NCI-H1417 treated with DMSO at 0.1 percent for 48 hours (cell line): ENCODE measurements at places on chromosomes 7 and 10.

DNA sequence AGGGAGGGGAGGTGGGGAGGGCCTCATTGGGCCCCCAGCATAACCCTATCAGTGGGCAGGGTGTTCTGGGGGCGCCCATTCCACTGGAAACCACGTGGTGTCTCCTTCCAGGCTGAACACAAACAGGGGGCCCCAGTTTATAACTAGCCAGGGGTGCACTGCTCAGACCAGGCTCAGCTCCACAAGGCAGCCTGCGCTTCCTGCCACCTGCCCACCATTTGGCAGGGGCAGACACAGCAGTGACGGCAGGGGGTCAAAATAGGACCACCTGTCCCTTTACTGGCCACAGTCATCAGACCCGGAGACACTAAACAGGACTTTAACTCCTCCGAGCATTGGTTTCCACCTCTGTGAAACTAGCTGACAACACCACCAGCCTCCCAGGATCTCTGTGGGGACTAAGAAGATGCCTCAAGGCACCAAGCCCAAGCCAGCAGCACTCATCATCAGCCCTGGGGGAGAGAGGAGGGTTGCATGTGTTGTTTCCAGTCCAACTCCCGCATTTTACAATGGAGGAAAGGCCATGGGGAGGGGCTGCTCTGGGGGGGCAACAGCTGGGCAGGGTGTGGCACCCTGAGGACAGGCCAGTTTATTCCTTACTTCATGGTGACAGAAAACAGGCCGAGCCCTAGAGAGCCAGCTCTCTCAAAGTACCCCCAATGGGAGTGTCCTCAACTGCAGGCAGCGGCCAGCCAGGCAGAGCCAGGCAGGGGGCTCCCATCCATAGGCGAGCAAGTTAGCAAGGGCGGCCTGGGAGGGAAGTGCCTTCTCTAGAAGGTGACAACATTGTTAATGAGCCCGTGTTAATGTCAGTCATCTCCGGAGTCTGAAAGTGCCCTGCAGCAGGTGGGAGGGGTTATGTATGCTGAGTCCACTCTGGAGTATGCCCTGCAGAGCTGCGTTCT, 127.6 kb downstream of the TNS3 start:
- no peak for DNase-seq

GRCh38 chr7:124915242-124915641, 14.4 kb downstream of the POT1 start:
- DNase-seq: no peak

DNA sequence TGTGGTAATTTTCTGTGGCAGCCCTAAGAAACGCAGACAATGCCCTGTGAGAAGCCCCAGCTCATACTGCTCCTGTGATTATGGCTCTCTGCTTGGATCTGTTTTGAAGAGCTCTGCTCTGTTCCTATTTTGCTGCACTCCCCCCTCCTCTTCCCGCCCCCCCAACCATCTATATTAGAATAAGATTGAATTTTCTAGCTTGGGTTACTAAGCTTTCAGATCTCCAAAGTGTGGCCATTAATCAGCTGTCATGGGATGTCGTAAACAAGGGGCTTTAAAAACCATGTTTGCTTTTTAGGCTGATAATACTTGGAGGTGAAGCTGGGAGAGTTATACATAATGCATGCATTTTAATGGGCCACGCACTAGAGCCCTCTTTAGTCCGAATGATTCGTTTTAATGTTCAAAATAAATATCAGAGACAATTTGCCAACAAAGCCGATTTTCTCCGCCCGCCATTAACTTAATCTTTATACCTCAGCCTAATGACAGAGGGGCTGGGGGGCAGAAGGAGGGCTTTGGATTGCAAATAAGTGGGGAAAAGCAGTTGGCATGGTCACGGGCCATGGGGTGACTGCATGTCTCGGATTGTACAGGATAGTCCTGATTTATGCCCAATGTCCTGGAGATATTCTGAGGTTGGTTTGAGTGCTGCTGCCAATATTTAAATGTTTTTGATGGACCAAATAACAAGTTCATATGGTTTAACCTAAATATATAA, 165.5 kb downstream of the RPS24 start:
- peak; percentile 24 for DNase-seq

DNA sequence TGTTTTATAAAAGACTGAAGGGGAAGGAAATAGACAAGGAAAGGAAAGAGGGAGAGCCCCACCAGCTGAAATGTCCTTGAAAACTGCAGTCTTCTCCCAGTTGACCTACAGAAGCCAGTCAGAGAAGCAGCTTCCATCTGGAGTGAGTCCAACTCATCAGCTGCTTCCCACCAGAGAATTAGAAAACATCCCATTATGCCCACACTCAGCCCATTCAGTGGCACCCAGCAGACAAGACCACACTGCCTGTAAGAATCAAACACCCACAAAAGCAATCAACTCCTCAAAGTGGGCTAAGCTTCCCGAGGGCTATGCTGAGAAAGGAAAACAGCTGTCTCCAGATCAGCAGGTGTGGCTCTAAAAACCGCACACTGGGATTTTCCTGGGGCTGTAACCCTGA, 29.6 kb upstream of the TMEM213 start:
- DNase-seq: no peak

- no peak for DNase-seq
These were observed 308.4 kb downstream of the SKIDA1 start for GRCh38 chr10:21217107-21217506.

DNA sequence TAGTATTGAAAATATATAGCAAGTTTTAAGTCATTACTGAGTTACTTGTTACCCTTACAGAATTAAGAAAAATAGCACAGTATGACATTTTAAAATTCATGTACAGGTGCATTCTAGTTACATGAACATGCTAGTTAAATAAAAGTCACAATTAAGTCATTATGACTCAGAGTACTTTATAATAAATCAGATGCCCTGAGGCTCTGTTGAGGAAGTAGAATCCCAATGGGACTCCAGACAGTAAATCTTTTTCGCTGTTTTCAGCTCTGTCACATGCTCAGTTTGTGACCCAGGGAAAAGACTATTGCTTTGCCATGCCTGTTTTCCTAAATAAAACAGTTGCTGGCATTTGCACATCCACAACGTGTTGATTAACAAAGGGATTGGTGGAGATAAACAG, 21.0 kb downstream of the NUDT13 start:
- DNase-seq: peak; percentile 10

DNA sequence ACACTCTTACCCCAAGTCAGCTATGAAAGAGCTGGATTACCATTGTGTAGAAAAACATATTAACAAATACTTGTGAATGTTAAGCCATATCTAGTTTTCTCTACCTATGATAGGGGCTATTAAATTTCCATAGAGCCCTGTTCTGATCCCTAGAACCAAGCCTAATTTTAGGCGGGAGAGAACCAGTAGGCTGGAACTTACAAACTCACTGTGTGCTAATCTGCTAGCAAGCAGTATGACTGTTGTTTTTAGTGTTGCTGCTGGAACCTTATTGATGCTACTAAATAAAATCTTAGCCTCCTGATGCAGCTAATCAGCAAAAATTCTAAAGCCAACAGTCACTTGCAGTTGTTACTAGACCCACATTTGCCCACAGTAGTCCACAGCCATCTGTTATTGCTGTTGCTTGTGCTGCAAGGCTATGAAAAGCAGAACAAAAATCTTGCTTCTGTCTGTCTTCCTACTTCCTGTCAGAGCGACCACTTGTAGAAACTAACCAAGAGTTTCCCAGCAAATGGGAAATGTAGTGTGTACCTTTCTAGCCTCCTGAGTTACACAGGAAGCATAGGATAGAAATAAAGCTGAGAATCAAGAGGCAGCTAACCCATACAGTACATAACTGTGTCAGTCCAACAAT, 368.4 kb downstream of the ARL4A start:
- DNase-seq: no peak

DNA sequence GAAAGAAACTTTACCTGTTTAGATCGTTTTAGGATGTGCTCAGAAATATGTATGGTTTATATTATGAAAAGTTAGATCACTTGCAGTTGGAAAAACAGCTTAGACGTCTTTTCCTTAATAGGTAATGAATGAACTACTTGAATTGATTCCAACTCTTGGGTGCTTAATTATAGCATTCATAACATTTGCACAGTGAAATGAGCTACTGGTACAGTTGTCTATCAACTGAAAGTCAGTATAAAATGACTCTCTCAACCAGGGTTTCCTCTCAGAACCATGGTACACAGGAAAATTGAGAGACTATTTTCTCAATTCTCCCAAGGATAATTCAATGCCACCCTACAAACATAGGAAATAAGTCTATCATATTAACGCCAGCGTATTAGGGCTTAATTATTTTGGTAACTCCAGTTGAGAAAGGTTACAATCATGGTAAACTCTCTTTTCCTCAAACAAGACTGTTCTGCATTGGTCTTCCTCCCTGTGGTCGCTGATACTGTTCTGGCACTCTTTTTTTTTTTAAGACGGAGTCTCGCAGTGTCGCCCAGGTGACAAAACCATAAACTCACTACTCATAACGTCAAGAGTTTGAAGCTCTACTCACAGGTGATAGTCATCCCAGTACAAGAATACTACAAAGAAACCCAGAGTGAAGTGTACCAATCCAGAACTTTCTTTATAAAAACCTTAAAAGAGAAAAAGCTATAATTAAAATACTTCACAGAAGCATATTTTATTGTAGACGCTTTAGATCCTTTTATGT, 2.0 kb downstream of the ANLN start:
- no peak for DNase-seq

- no peak for DNase-seq
These were observed 103.9 kb upstream of the LRRC4 start for GRCh38 chr7:128135159-128135514.

- no peak for DNase-seq
These were observed 77.0 kb downstream of the POU6F2 start for GRCh38 chr7:39054731-39055130.

DNA sequence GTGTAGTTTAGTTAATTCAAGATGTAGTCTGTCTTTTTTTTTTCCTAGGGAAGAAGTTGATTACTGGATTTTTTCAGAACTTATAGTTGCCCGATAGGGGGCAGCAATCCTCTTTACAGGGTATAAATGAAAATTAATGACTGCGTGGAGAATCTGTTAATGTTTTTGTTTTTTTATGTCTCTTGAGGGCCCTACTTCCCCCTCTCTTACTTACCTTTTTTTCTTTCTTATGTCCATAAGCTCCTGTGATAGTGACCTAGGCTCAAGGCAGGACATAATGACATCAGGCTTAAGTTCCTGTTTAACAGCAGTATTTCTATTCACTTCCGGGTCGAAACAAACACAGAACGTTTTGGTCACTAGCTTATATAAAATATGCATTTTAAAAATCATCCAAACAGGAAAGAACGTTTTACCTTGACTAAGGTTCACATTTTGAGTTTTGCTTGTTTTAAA, 18.8 kb downstream of the CDC123 start:
- DNase-seq: no peak

GRCh38 chr10:52313256-52313932, 687 bp upstream of the DKK1 start:
- DNase-seq: no peak

DNA sequence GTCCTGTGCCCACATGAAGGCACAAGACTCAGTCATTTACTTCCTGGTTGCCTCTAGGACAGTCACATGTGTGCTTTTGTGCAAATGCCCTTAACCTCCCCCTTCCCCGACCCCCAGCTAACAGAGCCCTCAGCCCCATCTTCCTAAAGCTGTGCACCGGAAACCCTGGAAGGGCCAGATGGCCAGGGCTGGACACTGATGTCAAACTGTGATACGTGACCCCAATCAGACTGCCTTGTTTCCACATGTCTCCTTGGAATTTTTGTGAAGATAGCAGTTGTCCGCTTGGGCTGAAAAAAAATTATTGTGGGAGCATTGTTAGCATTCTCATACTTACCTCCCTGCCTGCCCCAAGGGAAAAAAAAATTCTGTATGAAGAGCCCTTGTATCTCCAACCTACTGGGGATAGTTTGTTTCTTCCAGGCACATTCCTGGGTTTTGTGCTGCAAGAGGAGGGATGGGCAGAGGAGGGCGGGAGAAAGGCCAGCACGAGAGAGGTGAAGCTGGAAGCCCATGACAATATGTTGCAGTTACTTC, 17.0 kb upstream of the ADAM12 start:
- DNase-seq: no peak

GRCh38 chr10:66180581-66181318, 745.1 kb upstream of the LRRTM3 start:
- peak; percentile 3 for DNase-seq

DNA sequence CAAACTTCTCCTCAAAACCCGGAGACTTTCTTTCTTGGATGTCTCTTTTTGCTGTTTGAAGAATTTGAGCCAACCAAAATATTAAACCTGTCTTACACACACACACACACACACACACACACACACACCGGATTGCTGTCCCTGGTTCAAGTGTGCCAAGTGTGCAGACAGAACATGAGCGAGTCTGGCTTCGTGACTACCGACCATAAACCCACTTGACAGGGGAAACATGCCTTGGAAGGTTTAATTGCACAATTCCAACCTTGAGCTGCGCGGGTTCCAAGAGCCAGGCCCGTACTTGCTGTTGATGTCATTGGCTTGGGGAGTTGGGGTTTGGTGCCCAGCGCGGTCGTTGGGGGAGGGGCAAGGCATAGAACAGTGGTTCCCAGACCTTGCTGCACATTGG, 1.7 kb downstream of the EGFR start:
- DNase-seq: no peak

DNA sequence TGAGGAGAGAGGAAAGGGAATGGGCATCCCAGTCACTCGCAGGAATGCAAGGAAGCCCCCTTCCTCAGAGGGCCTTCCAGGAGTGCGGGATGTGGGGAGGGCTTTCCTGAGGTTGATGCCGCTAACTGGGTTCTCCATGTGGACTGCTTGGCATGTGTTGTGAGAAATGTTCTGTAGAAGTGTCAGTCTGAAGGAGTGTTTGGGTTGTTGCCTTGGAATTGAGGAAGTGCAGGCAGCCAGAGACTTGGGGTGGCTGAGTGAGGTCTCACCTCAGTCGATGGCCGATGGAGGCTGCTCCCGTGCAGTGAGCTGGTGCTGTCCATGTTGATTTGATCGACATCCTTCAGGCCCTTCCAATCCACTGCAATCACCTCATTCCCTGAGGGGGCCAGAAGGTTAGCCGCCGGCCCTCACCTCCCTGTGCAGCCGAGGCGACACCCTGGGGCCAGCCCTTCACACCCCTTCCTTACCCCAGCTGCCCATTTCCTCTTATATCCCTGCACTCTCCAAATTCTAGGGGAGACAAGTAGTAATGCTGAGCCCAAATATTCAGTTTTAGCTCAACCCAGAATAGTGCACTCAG, 2.7 kb downstream of the FAM131B start:
- no peak for DNase-seq

DNA sequence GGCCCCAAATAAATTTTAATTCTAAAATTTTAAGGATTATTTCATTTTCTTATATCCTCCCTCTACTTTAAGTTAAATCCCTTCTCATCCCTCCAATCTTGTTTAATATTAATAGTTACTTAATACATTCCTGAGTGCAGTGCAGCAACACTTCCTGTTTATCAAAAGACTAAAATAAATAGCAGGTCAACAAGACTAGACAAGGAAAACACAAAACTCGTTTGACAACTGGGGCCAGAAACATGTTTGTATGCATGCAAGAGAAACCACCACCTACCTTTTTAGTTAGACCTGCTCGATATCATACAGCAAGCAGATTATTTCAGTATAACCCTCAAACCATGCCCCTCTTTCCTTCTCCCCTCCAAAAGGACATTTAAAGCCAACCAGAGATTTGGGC, 95.8 kb downstream of the PARD3 start:
- DNase-seq: no peak
